ENCODE measurements at places on chromosomes 2 and 18. TPM values are rescaled to one million over a fixed set of nuclear protein-coding genes. Genes with fewer than 3 reads are reported as not detected.

- H3K27me3 ChIP-seq: no peaks in the 10 kb centered on the region
- no peak overlapping the region for H3K27ac ChIP-seq
- DNase-seq: no peak
- no peak overlapping the region for H3K4me3 ChIP-seq
Measured at GRCh38 chr2:195456771-195457170, 200.3 kb upstream of the SLC39A10 start.

DNA sequence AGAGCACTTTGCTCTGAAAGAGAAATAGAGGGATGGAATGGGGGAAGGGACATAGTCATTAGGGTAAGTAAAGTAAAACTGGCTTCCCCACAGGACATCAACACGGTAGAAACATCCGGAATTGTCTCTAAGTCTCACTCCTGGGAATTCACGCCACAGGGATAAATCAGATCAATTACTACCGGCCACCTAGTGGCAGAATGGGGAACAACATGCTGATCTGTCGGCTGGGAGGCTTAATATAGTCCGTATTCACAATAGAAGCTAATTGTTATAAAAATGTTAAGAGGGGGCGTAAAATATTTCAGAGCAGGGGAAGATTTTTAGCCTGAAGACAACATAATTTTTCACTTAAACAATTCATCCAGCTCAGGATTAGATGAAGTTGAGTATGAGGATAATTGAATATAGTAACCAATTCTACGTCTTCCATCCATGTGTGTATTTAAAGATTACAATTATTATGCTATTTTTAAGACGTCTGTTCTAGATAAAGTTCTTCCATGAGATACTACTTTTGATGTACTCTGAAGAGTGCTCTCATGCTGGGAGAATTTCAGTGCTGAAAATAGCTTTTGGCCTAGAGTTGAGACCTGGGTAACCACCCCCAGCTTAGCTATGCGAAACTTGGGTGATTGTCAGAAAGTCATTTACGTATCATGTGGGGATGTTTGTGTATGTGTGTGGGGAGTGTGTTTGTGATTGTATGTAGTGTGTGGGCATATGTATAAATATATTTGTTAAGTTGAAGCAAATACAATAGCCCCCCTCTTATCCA is 65.7 kb downstream of the LRRTM1 start:
- H3K4me3 ChIP-seq: no peak overlapping the region
- no peaks in the 10 kb centered on the region for H3K27me3 ChIP-seq
- no peak for DNase-seq

DNA sequence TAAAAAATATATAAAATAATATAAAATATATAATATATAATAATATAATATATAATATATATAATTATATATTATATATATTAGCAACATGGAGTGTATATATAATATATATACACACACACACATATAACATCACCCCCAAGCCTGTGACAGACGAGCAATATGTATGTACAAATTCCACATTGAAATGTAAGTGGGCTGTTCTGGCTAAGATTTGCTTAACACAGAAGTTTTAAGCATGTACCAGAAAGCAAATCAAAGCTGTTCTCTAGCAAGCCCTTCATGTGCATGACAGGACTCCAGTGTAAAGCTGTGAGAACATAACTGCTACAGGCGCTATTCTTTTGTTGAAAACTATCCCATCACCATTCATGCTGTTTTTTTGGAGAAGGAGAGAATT is 261.7 kb upstream of the TNP1 start:
- H3K36me3 ChIP-seq: no peaks in the 10 kb centered on the region
- H3K4me1 ChIP-seq: no peaks in the 10 kb centered on the region
- peaks cover 41% of the 10 kb centered on the region for H3K27me3 ChIP-seq
- H3K4me3 ChIP-seq: no peak overlapping the region
- DNase-seq: no peak
- no peak overlapping the region for H3K27ac ChIP-seq

The MYO5B gene
- polyA plus RNA-seq: not detected

Measured in naive B cell (primary cell).